ENCODE measurements at places on chromosomes 6 and 20.

- DNase-seq = no peak
Observed at GRCh38 chr6:41255638-41256246, 27.6 kb downstream of the TREML4 start.

- no peak for DNase-seq
Observed at GRCh38 chr20:8527998-8528723, 396.1 kb downstream of the PLCB1 start.

DNA sequence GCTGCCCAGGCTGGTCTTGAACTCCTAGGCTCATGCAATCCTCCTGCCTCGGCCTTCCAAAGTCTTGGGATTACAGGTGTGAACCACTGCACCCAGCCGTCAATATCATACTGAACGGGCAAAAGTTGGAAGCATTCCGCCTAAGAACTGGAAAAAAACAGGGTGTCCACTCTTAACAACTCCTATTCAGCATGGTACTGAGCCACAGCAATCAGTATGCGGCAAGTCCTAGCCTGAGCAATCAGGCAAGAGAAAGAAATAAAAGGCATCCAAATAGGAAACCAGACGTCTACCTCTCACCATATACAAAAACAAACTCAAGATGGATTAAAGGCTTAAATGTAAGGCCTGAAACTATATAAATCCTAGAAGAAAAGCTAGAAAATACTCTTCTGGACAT is 83.1 kb downstream of the FKBP5 start:
- no peak for DNase-seq

DNA sequence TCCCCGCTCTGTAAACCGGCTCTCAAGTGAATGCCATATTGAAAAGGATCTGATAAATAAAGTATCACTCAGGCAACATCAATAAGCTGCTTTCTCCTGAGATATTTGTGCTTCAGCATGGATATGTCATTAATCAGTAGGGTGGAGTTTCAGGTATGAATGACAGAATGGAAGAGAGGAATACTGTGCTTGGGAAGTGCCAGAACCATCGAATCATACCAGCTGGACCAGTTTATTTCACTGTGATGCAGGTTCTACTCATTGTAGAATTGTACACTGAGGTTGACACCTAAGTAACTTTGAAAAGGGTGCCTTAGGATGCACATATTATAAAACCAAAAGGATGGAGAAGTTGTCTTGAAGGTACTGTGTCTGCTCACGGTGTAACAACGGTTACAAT is 17.9 kb upstream of the TBC1D7 start:
- no peak for DNase-seq

DNA sequence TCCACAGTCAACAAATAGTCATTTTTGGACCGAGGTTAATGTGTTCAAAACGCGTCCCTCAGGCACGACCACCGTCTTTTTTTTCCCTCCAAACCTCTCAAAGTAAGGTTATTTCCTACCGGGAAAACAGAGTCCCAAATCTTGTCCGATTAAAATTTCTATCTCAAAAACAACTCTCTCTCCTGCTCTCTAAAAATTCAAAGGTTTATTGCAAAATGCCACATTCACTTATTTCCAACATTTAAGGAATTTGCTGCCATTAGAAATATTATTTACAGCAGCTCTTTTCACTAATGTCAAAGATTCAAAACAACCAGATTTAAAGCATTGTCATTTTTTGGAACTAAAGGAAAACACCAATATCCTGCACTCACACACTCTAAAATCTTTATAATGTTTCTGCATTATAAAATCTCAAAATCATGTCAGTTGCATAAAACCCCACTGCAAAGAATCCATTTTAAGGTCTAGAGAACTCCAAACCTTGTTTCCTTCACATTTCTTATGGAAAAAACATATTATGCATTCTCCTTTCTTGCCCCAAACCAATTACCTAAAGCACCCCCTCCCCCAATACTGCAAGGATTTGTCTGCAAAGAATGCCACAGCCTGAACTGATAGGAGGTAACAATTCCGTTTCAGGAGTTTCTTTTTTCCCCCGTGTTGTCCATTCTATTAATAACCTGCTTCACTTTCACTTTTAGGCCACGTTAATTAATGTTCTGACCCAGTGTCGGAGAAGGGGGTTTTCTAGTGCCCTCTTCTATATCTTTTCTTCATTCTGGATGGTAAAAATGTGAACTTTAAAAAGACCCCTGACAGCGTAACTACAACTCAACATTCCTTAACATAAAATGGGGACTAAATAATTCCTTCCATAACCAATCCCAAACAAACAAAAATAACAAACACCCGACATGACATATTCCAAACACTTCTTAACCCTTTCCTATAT is 1.4 kb downstream of the NRN1 start:
- DNase-seq = no peak

- DNase-seq = no peak
Observed at GRCh38 chr6:80029470-80029869, 25.0 kb downstream of the TTK start.

GRCh38 chr6:142802124-142802523 is 142.9 kb downstream of the HIVEP2 start:
- no peak for DNase-seq

DNA sequence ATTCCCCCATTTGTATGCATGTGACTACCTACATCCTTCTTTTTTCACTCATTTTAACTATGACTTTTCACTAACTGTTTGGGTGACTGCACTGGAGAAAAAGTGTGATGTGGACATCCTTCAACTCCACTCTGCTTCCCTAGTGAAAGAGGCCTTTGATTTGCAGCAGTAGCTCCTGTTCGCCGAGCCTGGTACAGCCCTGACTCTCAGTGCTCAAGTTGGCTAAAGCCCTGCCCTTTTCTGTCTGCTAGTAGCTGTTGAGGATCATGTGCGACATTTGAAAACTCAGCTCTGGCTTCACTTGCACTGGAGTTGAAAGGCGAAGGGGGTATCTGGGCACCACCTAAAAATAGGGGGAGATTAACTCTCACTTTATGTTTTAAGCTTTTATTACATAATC is 42.1 kb downstream of the DAAM2 start:
- DNase-seq = no peak

DNA sequence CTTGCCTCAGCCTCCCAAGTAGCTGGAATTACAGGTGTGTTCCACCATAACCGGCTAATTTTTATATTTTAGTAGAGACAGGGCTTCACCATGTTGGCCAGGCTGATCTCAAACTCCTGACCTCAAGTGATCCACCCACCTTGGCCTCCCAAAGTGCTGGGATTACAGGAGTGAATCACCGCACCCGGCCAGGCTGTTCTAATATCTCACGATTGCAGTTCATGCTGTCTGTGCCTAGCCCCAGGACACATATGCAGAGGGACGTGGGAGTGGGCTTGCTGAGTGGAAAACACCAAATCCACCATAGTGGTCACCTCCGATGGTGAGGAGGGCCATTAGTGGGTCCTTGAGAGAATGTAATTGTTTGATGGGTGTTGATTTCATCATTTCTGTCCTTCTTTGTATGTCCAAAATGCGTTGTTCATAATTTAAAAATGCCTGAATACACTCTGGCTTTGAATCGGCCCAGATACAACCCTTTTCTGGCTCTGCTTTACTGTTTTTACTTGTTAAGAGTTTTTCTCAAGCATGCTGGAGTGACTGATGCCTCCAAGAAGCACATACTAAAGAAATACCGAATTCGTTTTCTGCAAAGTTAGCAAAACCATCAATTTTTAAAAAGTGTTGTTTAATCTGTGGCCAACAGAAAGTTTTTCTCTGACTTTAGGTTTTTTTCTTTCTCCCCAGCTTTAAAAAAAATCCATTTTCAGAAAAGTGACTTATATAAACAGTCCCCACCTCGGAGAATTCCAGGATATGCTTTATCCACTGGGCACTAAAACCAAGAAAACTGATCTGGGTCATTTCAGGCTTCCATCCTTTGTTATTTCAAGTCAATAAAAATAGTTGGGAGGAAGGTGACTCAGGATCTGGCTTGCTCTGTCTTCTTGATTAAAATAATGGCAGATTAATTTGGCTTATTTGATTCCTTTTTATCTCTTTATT is 18.8 kb upstream of the RALGAPA2 start:
- no peak for DNase-seq

- peak; percentile 47 for DNase-seq
Observed at GRCh38 chr20:60752741-60753420, 499.2 kb upstream of the CDH4 start.

DNA sequence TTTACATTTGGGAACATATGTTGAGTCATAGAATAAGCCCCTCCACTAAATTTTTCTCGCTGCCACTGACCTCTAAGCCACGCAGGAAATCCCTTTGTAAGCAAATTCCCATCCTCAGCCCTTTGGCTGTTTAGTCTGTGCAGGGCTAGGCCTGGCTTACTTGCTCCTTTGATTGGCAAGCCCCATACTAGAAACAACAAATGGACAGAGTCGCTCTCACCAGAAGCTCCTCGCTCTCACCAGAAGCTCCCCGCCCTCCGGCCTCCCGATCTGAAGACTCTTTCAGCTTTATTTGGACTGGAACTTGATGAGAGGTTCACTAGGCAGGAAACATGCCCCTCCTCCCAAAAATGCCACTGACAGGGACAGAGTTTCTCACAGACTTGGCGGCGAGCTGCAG is 149.2 kb upstream of the EXOC2 start:
- DNase-seq = peak; percentile 20

DNA sequence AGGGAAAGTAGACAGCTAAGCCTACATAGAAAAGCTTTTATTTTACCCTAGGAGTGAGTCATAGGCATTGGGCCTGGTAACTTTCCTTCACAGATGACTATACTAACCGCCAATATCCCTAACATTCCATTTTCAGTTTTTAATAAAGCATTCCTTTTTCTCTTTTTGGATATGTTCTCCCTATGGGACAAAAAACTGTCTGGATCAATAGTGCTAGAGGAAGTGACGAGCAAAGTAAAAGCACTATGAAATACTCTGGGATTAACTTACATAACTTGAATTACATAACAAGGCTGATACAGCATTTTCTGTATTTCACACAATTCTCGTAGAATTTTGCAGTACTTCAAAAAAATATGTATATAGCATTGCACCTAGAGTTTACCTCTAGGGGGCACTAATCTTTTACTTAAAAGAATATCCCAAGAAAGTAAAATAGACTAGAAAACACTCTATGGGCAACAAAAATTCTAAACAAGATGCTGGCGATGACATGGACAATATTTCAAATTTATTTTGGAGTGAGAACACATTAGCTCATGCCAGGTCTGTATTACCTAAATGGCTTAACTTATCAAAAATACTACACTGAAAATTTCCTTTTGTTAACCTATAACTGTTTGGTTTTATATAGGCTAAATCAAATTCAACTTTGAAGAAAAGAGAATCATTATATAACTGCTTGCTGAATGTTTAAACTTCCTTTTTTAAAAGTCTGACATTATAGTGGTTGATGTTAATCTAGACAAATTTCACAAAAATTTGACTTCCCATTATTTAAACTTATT is 66.3 kb upstream of the DST start:
- no peak for DNase-seq

DNA sequence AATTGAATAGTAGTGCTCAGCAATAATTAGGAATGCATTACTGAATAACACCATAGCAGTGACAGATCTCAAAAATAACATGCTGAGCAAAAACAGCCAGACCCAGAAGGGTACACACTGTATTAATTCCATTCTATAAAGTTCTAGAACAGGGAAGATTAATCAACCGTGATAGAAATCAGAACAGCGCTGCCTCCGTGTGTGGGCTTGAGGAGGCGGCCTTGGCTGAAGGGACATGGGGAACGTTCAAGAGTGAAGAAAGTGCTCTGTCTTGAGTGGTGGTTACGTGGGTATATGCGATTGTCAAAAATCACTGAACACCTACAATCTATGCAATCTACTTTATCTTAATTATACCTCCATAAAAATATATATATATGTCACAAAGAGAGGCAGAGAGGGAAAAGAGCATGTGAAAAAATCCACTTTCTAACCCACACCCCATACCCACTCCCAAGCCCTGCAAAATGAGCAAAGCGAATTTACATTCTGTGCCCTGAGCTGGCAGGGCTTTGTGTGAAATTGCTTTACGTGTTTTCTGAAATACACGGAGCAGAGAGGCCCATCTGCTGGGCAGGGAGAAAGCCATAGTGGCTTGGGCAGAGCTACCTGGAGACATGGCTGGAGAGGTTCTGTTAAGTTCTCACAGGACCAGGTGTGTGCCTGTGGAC is 74.4 kb downstream of the NFATC2 start:
- no peak for DNase-seq

DNA sequence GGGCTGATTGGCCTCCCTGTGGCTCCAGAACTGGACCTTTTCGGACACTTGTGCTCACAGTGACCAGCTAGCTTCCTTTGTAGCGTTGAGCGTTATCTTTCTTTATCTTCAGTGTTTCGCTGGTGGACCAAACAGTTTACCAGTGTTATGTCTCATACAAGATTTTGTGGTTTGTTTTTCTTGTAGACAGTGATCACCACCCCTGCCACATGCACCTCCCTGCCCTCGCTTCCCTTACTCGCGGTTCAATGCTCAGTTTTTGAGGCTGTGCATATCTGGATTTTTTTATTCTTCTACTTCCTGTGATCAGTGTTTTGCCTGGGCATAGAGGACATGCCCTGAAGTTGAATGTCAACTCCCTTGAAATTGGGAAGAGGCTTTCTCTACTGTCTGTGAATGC is 16.4 kb downstream of the MYT1 start:
- no peak for DNase-seq

GRCh38 chr6:28643017-28643740 is 117.5 kb downstream of the GPX5 start:
- DNase-seq = peak; percentile 12

DNA sequence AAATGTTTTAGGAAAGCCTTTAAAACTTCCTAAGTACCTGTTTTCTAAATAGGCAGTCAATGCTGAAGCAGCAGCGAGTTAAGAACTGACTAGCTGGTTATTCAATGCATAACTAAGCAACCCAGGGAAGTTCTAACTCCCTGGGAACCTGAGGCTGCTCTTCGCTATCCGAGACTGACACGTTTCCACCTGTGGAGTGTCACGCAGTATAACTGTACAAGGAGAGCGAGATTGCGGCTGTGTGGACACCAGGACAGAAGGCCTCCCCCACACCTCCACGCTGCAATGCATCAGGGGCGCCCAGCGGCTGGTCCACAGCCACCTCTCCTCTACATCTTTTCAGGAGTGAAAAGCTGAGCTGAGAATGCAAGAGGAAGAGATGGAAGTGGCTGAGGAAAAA is 8.0 kb downstream of the PXDC1 start:
- DNase-seq = no peak

Data from right cardiac atrium (tissue), 5 donors.